ENCODE measurements at places on chromosomes 1 and 21. TPM values are rescaled to one million over a fixed set of nuclear protein-coding genes. Genes with fewer than 3 reads are reported as not detected.

DNA sequence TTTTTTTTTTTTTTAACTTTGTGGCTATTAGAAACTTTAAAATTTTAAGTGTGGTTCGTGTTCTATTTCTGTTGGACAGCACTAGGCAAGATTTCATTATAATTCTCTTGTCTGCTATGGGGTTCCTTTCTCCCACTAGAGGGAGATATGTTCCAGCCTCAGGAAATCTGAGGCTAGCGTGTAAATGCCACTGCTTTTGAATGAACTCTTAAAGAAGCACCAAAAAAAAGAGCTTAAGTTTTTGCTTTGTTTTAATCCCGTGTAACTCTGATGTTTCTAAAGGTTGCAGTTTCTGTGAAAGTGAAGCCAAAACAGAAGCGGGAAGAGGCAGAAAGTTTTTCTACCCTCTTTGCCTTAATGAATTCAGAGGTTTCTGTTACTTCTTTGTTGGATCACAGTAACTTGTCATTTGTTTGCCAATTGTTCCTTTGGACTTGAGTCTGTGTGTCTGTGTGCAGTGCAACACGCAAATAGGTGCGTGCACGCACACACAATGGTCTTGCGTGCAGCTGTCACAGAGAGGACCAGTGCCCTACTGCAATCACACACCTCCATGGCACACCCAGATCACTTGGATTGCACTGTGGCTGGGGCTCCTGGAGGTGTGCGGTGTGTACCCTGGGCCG is 32.3 kb downstream of the HHAT start:
- no peaks in the 10 kb centered on the region for H3K4me1 ChIP-seq
- no peak for DNase-seq
- H3K36me3 ChIP-seq: no peaks in the 10 kb centered on the region
- no peaks in the 10 kb centered on the region for H3K27me3 ChIP-seq

HNRNPCL4 gene
- total RNA-seq: not detected

BRDT gene
- not detected for total RNA-seq

- H3K27me3 ChIP-seq: peaks cover 83% of the 10 kb centered on the region
- no peak for DNase-seq
- no peak overlapping the region for H3K27ac ChIP-seq
- no peak overlapping the region for H3K4me3 ChIP-seq
- H3K4me1 ChIP-seq: no peaks in the 10 kb centered on the region
Measured at GRCh38 chr1:18642278-18643095, 11.8 kb downstream of the PAX7 start.

PLA2G2C gene
- not detected for total RNA-seq

GRCh38 chr1:11788549-11789053 is 17.2 kb downstream of the MTHFR start:
- no peak for DNase-seq
- H3K36me3 ChIP-seq: no peaks in the 10 kb centered on the region
- H3K27ac ChIP-seq: no peak overlapping the region
- H3K27me3 ChIP-seq: no peaks in the 10 kb centered on the region
- H3K4me3 ChIP-seq: no peak overlapping the region
- H3K4me1 ChIP-seq: no peaks in the 10 kb centered on the region

DNA sequence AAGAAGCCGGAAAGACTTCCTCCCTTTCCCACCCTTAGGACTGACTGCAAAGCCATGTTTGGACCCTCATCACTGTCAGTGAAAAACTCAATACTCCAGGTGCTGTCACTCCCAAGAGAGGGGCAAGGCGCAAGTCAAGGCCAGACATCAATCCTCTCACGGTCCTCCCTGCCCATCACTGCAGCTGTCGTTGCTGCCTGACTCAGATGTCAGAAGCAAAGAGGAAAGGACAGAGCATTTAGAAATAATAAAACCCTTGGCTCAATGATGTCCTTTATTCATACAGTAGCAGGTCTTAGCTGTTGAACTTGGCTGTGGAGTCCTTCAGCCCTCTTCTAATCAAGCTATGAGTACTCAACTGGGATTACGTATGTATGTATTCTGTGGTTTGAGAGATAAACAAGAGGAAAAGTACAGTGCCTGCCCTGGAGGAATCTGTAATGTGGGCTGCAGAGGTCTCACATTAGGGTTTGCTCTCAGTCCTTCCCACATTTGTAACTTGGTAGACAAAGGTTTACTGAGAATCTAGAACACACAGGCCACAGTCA is 13.5 kb downstream of the SUSD4 start:
- H3K36me3 ChIP-seq: no peaks in the 10 kb centered on the region
- no peak overlapping the region for H3K4me3 ChIP-seq
- H3K4me1 ChIP-seq: no peaks in the 10 kb centered on the region
- no peak overlapping the region for H3K27ac ChIP-seq
- no peak for DNase-seq
- peaks cover 20% of the 10 kb centered on the region for H3K27me3 ChIP-seq

- H3K36me3 ChIP-seq: no peaks in the 10 kb centered on the region
- H3K27me3 ChIP-seq: peaks cover 26% of the 10 kb centered on the region
- H3K4me3 ChIP-seq: no peak overlapping the region
- no peak for DNase-seq
Measured at GRCh38 chr21:14285147-14285761, 69.3 kb downstream of the RBM11 start.

DNA sequence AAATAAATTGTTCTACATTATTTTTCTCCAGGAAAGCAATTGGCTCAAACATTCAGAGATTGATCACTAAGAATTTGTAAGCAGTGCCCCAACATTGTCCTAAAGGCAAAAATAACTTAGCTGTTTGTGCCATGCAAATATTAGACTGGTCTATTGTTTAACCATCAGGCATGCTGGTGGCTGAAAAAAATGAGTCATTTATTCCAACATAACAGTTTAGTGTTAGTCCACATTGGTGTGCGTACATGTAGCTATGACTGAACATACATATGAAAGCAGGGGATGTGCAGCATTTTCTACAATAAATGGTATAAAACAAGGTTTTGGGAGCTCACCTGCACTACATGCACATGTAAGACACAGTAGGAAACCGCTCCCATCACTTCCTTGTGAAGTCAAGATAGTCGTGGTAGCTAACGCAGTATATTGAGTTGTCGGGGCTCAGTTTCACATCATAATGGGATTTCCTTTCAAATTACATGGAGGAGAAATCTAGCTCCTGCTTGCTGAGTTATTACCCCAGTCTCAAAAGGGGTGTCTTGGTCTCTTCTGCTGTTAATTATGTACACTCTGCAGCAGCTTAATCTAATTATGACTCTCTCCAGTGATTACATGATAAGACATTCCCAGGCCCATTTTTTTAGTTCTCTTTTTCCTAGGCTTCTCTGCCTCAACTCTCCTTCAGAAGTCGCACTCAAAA is 199.4 kb downstream of the LYPLAL1 start:
- peaks cover 4% of the 10 kb centered on the region for H3K36me3 ChIP-seq
- H3K4me1 ChIP-seq: no peaks in the 10 kb centered on the region
- H3K4me3 ChIP-seq: no peak overlapping the region
- DNase-seq: no peak

DNA sequence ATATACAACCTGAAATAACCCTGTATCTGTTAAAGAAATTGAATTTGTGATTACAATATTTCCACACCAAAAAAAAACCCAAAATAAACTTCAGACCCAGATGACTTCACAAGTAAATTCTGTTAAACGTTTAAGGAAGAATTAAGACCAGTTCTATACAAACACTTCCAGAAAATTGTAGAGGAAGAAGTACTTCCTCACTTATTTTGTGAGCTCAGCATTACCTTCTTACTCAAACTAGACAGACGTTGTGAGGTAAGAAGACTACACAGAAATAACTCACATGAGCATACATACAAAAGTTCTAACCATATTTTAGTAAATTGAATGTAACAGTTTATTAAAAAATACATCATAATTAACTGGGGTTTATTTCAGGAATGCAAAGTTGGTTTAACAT is 18.8 kb downstream of the RALGPS2 start:
- no peaks in the 10 kb centered on the region for H3K27me3 ChIP-seq
- DNase-seq: no peak
- H3K27ac ChIP-seq: no peak overlapping the region
- no peaks in the 10 kb centered on the region for H3K4me1 ChIP-seq
- no peaks in the 10 kb centered on the region for H3K36me3 ChIP-seq

RGS1 gene
- total RNA-seq: 143 TPM

DNA sequence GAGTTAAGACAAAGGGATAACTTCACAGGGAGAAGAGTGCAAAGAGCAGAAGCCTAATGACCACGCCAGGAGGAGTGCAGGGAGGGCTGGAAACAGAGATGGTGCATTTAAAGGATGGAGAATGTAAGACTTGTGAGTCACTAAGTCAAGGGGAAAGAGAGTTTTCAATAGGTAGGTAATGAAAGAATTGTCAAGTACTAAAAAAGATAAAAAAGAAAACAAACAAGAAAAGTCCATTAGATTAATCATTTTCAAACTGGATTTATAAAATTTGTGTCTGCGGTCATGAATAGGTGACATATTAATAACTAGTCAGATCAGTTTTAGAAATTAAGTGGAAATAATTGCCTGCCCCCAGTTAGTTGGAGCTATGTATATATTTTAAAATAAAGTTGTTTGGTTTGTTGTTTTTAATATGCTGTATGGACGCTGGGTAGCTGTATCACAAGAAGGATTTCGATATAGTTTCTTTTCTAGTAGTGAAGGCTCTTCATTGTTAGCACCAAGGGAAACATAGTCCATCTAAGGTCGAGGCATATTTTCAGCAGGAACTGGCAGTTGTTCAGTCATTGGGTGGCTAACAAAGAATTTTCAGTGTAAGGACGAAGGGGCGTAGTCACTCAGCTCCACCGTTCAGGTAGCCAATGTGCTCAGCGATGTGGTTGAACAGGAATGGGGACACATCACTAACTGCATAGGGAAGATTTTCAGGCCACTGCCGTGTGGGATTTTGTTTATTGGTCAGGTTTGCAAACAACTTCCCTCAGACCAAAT is 203.0 kb downstream of the TGFB2 start:
- H3K27ac ChIP-seq: no peak overlapping the region
- H3K36me3 ChIP-seq: no peaks in the 10 kb centered on the region
- no peaks in the 10 kb centered on the region for H3K27me3 ChIP-seq
- no peak for DNase-seq
- no peaks in the 10 kb centered on the region for H3K4me1 ChIP-seq

SPATA45 gene
- 0.86 TPM for total RNA-seq

DNA sequence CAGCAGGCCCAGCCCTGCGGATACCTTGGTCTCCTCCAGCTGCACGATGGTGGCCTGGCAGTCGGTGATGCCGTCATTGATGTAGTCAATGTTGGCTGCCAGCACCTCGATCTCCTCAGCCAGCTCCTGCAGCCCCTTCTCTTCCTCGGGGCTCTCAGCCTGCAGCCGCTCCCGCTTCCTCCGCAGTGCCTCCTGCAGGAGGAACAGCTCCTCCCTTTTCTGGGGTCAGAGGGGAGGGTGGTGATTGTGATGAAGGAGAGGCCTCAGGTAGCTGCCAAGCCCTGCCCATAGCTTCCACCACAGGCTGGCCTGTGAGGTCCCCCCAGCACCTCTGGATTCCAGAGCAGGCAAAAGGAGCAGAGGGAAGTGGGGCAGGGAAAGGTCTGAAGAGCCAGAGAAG is 33.4 kb downstream of the KIF21B start:
- no peaks in the 10 kb centered on the region for H3K27me3 ChIP-seq
- no peaks in the 10 kb centered on the region for H3K4me1 ChIP-seq
- peaks cover 6% of the 10 kb centered on the region for H3K36me3 ChIP-seq
- no peak overlapping the region for H3K4me3 ChIP-seq
- H3K27ac ChIP-seq: no peak overlapping the region

PRR9 gene
- not detected for total RNA-seq

GRCh38 chr1:27575840-27576331 is 28.1 kb downstream of the AHDC1 start:
- H3K4me3 ChIP-seq: no peak overlapping the region
- no peak overlapping the region for H3K27ac ChIP-seq
- no peaks in the 10 kb centered on the region for H3K36me3 ChIP-seq

DNA sequence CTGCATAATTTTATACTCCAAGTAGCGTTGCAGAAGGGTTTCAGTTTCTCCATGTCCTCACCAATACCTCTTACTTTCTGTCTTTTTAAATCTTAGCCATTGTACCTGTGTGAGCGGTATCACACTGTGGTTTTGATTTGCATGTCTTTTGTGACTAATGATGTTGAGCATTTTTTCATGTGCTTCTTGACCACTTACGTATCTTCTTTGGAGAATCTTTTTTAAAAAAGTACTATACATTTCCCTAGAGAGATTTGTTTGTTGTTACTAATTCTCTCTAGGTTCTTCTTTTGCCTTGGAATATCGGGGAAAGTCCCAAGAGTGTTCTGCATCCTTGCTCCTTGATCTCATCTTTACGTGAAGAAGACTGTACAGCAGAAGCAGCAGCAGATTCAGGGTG is 81.8 kb upstream of the WARS2 start:
- no peak overlapping the region for H3K27ac ChIP-seq
- no peak for DNase-seq
- H3K4me3 ChIP-seq: no peak overlapping the region
- peaks cover 2% of the 10 kb centered on the region for H3K27me3 ChIP-seq

- H3K36me3 ChIP-seq: peaks cover 1% of the 10 kb centered on the region
- H3K27me3 ChIP-seq: no peaks in the 10 kb centered on the region
- no peak overlapping the region for H3K27ac ChIP-seq
- no peak for DNase-seq
Measured at GRCh38 chr1:197218857-197219256, 49.2 kb upstream of the CRB1 start.

PTPN7 gene
- 312 TPM for total RNA-seq

SPRR5 gene
- not detected for total RNA-seq

FCRL1 gene
- not detected for total RNA-seq

- H3K4me1 ChIP-seq: peaks cover 26% of the 10 kb centered on the region
- H3K27ac ChIP-seq: no peak overlapping the region
- peaks cover 7% of the 10 kb centered on the region for H3K27me3 ChIP-seq
- no peaks in the 10 kb centered on the region for H3K36me3 ChIP-seq
Measured at GRCh38 chr1:154715385-154715784, 107.4 kb upstream of the ADAR start.

GRCh38 chr21:29316029-29316742 is 17.5 kb downstream of the BACH1 start:
- H3K4me3 ChIP-seq: no peak overlapping the region
- peaks cover 74% of the 10 kb centered on the region for H3K4me1 ChIP-seq
- peaks cover 9% of the 10 kb centered on the region for H3K36me3 ChIP-seq
- DNase-seq: no peak

GRCh38 chr1:203661572-203661971 is 34.9 kb downstream of the ATP2B4 start:
- peak overlapping the region; percentile 35 for H3K4me3 ChIP-seq
- H3K4me1 ChIP-seq: peaks cover 66% of the 10 kb centered on the region
- DNase-seq: no peak
- peaks cover 6% of the 10 kb centered on the region for H3K36me3 ChIP-seq
- no peaks in the 10 kb centered on the region for H3K27me3 ChIP-seq
- peak overlapping the region; percentile 98 for H3K27ac ChIP-seq

- H3K4me3 ChIP-seq: no peak overlapping the region
- no peaks in the 10 kb centered on the region for H3K4me1 ChIP-seq
- no peak overlapping the region for H3K27ac ChIP-seq
- H3K27me3 ChIP-seq: peaks cover 30% of the 10 kb centered on the region
- no peak for DNase-seq
Measured at GRCh38 chr1:37255136-37255795, 219.1 kb upstream of the ZC3H12A start.

DNA sequence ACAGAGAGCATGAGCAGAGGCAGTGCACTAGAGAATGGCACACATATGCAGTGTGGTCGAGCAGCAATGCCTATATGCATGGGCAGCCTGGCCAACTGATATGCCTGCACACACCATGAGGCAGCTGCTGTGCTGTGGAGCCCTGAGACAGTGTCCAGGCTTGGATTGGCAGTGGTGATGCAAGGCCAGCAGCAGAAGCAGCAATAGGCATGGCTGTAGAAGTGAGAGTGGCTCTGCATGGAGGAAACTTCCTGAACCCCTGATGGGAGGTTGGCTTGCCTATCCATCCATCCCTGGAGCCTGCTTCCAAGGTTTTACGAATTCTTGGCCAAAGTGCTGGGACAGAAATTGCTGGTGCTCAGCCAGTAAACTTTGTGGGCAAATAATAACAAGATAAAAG is 89.7 kb downstream of the DIRAS3 start:
- no peak overlapping the region for H3K4me3 ChIP-seq
- no peak overlapping the region for H3K27ac ChIP-seq
- no peak for DNase-seq
- H3K27me3 ChIP-seq: peaks cover 7% of the 10 kb centered on the region
- no peaks in the 10 kb centered on the region for H3K36me3 ChIP-seq
